SK-N-SH (cell line): ENCODE measurements at places on chromosomes 11 and 22. TPM values are rescaled to one million over a fixed set of nuclear protein-coding genes. Genes with fewer than 3 reads are reported as not detected.

TNNT3 gene
- polyA plus RNA-seq = not detected in 2 replicates

OR6A2 gene
- polyA plus RNA-seq = not detected in 2 replicates

COMT gene
- polyA plus RNA-seq = 205 and 343 TPM in 2 replicates

TUBA8 gene
- 1.7 and 2.1 TPM in 2 replicates for polyA plus RNA-seq

UBTFL1 gene
- polyA plus RNA-seq = not detected in 2 replicates

CLTCL1 gene
- polyA plus RNA-seq = 6.7 and 8.6 TPM in 2 replicates

TENM4 gene
- 6.0 and 16.7 TPM in 2 replicates for polyA plus RNA-seq

NTM gene
- polyA plus RNA-seq = 20.0 and 21.1 TPM in 2 replicates

FGF3 gene
- polyA plus RNA-seq = not detected in 2 replicates

GALNT18 gene
- 0.37 and 0.64 TPM in 2 replicates for polyA plus RNA-seq

SAA1 gene
- not detected in 2 replicates for polyA plus RNA-seq

ARL2 gene
- 252 and 278 TPM in 2 replicates for polyA plus RNA-seq

SCT gene
- polyA plus RNA-seq = not detected in 2 replicates

FLRT1 gene
- polyA plus RNA-seq = 0.03 TPM in 2 replicates
